Stimulated activated CD4-positive, alpha-beta T cell treated with anti-CD3 and anti-CD28 coated beads, Interleukin-2, amount 100 ng/mL, for 4 hours (primary cell): ENCODE measurements at places on chromosomes 2 and 18.

DNA sequence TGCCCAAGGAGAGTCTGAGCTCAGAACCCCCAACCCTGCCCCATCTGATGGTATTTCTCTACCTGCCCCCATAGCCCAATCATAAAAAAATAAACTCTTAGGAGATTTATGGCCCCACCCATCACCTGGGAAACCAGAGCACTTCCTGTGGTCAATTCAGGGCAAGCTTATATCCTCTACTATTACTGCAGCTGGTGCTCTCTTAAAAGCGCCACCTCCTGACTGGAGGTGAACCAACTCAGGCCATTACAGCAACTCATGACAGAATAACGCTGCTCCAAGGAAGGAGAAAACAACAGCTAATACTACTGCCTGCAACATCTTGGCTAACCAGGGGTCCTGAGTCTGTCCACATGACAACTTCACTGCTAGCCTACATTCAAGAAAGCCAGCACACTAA, 195.7 kb downstream of the MTCL1 start:
- DNase-seq, result no peak

DNA sequence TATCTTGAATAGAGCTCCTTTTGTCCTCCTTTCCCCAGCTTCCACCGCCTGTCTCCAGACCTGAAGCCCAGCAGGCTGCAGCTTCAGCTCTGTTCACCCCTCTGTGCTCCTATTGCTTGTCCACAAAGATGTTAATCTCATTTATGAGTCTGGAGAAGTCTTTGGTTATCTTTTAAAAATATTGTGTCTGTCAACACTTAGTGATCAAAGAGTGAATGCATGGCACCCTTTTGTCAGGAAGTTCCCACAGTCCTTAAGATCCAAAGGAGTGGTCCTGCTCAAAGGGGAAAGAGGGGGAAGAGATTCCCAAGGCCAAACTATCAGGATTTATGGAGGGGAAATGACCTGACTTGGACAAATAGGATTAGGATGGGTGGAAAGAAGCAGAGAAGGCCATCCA, 118.9 kb downstream of the ACAA2 start:
- no peak for DNase-seq

- DNase-seq, result no peak
Measured at GRCh38 chr2:70199320-70199864, 8.6 kb upstream of the C2orf42 start.

DNA sequence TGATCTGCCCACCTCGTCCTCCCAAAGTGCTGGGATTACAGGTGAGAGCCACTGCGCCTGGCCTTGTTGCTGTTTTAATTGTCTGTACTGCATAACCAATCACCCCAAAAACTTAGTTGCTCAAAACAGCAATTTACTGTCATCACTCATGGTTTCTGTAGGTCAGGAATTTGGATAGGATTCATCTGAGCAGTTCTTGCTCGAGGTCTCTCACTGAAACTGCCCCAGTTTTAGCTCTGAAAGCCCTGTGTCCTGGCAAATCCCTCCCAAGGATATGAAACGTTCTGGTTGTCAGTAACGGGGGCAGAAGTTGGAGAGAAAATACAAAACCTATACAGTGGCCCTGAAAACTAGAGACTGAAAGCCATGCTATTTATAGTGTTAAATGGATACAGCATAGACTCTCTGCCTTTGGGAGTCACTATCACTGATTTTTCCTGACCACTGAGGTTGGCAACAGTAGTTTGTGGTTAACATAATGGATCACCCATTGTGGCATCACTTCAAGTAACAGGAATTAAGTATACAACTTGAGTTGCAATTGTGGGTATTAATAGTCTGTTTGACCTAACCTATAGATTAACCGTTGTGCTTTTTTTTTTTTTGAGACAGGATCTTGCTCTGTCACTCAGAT, 27.2 kb upstream of the ERICH2 start:
- no peak for DNase-seq

- no peak for DNase-seq
Measured at GRCh38 chr18:67232991-67233390, 283.5 kb downstream of the DSEL start.
